ENCODE measurements at places on chromosomes 13 and 19.

- no peak for DNase-seq
Observed at GRCh38 chr13:75607447-75607846, 28.7 kb upstream of the LMO7 start.

DNA sequence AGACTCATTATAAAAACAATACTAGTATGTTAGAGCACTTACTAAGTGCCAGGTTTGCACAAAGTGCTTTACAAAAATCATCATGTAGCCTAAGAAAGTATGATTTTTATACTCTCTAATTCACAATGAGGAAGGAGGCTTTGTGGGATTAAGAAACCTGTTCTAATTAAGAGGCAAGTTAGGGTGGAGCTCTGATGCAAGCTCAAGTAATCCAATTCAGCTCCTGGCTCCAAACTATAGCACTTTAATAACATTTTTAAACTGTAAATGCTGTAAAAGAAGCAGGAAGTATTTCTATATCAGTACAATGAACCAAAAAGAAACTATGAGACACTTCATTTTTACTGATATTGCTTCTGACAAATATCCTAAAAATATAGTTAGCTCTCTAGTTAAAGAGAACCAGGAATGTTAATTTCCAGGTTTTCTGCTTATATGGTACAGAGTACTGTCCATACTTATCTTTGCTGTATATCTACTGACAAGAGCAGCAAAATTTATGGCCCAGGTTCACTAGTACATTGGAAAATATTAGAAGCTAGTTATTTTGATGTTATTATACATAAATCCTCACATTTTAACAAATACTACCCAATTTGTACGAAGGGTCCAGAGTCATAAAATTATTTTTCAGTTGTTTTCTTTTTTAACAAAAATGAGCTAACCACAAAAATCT lies 482.0 kb downstream of the DIAPH3 start:
- no peak for DNase-seq

GRCh38 chr13:45518525-45519245 lies 53.9 kb downstream of the COG3 start:
- DNase-seq, result no peak

- no peak for DNase-seq
Observed at GRCh38 chr19:47232422-47233211, 1.6 kb upstream of the BBC3 start.

DNA sequence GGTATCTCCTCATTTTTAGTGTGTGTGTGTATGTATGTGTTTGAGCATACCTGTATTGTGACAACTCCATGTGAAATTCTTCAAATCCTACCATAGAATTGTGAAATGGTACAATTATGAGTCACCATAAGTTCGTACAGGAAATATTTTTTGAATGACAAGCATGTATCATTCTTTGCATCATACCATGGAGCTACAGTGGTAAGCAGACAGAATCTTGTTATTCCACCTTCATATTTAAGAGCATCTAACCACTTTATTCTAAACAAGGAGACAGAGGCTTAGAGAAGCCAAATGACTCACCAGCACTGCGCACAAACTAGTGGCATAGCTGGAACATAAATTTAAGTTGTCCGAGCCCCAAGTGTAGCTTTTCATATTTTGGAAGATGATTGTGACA lies 4.5 kb upstream of the EPSTI1 start:
- no peak for DNase-seq

All from stimulated activated CD8-positive, alpha-beta memory T cell treated with anti-CD3 and anti-CD28 coated beads, Interleukin-15, amount 100 ng/mL, for 48 hours (primary cell).